Stimulated activated naive CD4-positive, alpha-beta T cell treated with Interleukin-2 at 50 U/mL for 16 hours (primary cell): ENCODE measurements at places on chromosomes 3 and 15.

DNA sequence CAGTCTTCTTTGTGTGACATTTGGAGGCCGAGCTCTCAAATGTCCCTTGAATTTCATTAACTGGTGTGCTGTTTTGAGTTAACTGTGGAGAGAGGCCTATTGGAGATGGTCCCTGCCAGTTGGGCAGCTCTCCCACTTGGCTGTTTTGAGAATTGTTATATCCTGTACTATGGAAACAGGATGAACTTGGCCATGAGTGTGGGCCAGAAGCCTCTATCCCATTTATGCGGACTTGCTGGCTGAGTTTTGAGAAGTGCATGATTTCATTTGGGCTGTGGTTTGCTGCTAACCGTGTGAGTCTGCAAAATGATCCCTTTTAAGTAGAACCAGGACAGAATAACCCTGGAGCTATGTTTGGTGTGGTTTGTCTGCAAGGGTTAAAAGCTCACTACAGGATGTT is 366.0 kb downstream of the PTPRG start:
- DNase-seq: no peak

DNA sequence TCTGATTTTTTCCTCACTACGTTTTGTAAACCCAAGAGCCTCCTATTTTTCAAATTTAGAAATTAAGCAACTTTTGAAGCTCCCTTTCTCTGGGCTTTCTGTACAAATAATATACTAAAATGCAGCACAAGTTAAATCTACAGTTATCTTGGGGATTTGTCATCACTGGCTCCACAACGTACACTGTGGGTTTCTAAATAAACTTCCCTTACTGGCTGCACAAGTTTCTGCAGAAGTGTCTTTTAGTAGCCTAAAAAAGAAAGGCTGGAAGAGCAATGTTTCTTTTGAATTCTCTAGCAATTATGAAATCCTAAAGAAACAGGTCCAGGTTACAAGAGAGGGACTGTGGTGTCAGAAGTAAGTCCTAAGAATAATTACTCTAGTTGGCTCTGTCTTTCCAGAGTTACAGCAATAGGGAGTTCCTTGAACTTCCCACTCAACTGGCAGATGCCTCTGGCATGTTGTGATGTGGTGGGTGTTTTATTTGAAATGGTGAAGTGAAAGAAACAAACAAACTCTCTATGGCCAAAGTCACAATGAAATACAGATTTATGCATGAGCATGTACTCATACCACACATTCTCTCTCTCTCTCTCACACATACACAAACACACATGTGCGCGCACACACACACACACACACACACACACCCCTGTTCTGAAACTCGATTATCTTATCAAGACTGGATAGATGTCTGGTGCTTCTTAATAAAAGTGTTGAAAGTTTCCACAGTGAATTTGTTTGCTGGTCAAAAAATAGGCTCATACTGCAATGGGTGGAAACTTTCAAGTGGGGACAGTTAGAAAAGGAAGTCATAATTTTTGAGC is 198.2 kb downstream of the SSR3 start:
- no peak for DNase-seq

DNA sequence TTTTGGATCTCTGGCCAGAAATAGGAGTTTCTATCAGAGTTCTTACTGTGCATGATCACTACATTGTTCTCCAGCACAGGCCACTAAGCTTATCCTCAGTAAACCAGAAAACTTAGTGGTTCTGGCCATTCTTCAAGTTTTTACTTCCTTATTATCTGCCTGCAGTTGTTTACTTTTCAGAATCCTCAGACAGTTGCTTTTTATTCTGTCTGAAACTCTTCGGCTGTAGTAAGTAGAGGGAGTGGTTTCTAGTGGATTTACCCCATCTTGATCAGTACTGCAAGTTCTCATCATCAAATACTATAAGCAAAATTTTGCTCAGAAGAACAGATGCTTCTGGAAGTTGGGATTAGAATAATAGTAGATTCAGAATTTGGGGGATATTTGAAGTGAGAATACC is 193.0 kb upstream of the RARB start:
- DNase-seq: no peak

GRCh38 chr15:71332431-71333004 is 217.2 kb downstream of the THSD4 start:
- no peak for DNase-seq

DNA sequence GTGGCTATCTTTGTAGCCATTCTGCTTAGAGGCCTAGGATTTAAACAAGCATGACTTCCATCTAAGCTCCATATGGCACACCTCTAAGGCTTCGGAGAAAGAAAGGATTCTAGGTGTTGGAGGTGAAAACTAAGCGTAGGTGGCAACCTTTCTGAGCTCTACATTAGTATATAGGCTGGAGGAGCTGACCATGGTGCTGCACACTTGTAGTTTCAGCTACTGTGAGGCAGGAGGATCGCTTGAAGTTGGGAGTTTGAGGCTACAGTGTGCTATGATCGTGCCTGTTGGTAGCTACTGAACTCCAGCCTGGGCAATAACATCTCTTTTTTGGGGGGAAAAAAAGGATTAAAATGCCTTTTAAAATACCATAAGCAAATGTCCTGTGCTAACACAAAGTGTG is 7.4 kb downstream of the EAF1 start:
- no peak for DNase-seq

DNA sequence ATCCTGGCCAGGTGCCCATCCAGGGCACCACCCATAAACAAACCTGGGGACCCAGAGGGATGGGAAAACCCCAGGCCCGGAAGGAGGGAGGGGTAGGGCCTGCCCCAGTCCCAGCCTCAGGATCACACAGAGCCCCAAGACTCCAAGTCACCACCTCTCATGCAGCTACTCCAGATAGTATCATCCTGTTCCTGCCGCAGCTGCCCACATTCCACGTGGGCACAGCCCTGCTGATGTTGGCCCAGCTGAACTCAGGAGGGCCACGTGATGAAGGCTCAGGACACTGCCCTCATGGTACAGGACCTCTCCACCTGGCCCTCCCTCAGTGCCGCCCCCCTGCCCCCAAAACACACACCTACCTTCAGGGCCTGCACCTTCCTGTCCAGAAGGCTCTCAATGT is 69.5 kb downstream of the CACNA2D2 start:
- no peak for DNase-seq

DNA sequence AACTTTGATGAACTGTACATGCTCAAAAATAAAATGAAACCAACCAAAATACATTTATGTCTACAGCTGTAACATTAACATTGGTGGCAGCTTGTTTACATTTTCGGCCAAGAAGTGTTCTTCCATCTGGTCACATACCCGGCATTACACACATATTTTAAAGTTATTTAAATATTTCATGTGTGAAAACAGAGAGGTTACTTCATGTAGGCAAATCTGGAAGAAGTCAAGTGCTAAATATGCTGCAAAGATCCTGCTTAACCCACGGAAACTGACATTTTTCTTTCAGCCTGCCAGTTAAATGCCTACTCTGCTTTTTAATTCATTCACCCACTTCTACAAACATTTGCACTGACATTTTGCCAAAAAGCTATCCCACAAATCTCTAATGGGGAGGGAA is 69.7 kb downstream of the MB21D2 start:
- DNase-seq: no peak

GRCh38 chr3:173976281-173976680 is 578.7 kb downstream of the NLGN1 start:
- no peak for DNase-seq

DNA sequence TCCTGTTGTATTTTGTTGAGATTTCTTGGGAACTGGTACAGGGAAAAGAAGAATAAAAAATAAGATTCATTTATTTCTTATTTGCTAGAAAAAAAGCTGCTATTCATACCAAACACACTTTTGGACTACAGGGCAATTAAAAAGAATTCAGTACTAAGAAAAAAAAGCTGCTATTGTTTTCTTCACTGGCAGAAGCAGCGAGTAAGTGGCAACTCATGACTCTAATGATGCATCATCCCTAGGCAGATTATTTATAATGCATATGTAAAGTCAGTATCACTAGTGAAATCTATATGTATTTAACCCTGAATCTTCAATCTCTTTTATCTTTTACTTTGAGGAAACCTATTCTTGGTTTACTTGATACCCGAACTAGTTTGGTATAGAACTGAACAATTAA is 15.2 kb downstream of the PFN2 start:
- no peak for DNase-seq

DNA sequence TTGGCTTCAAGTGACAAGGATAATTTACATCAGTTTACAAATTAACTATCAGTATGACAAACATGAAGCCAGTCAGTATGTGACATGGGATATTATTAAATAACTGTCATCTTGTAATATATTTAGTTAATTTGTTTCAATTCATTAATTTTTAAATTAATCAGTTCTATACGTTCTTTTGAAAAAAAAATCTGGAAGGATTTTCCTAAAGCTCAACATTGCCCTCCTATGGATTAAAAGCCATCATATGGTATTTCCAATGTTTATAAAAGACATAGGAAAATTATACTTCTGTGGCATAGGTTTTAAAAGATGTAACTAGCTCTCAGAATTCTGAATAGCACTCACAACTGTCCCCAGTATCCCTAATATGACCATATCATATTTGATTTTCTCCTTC is 134.4 kb downstream of the PLOD2 start:
- DNase-seq: no peak

GRCh38 chr3:147757866-147758265 is 348.7 kb downstream of the ZIC1 start:
- DNase-seq: no peak
